ENCODE measurements at places on chromosomes 6 and 20. TPM values are rescaled to one million over a fixed set of nuclear protein-coding genes. Genes with fewer than 3 reads are reported as not detected.

The RRAGD gene
- 9.5 TPM for total RNA-seq

The HRH3 gene
- not detected for total RNA-seq

The CCN6 gene
- not detected for total RNA-seq

The HLA-DOB gene
- total RNA-seq: 8.1 TPM

The SEMG1 gene
- not detected for total RNA-seq

The FAM83C gene
- total RNA-seq: not detected
